Effector CD8-positive, alpha-beta T cell (primary cell): ENCODE measurements at places on chromosomes 1 and 21.

- DNase-seq: no peak
Observed at GRCh38 chr1:204558467-204558866, 42.3 kb downstream of the MDM4 start.

GRCh38 chr1:22184454-22184853 lies 41.6 kb upstream of the WNT4 start:
- no peak for DNase-seq

GRCh38 chr1:6989212-6990159 lies 204.2 kb downstream of the CAMTA1 start:
- DNase-seq: no peak

- DNase-seq: no peak
Observed at GRCh38 chr1:10519016-10519417, 44.3 kb downstream of the PEX14 start.

DNA sequence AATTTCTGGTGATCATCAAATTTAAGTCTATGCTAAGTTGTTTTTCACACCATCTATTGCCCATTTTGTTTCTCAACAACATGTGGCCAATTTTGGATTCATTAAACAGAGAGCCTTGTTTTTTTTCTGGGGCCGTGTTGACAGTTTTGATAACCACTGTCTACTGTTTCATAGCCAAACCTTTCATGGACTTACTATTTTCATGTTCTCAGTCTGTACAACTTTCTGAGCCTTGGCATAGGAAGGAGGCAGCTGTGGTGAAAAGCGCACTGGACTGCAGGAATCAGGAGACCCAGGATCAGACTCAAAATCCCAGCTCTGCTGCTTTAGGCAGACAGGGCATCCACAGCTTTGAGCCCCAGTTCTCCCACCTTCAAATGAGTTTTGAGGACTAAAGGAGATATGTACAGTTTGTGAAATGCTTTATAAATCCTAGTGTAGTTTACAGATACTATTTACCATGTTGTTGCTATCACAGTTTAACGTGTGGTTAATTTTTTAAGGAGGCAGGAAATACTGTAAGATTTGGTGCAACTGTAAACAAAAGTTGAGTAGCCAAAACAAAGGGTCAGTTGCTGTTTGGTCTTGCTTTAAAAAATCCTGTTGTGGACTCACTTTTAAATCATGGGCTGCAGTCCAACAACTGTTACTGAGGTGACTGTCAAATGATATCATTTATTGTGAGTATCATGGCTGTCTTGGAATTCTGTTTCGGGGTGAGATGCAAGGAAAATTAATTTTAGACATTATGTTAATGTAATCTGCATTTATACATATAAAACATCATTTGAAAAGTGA lies 2.9 kb downstream of the MACO1 start:
- no peak for DNase-seq

DNA sequence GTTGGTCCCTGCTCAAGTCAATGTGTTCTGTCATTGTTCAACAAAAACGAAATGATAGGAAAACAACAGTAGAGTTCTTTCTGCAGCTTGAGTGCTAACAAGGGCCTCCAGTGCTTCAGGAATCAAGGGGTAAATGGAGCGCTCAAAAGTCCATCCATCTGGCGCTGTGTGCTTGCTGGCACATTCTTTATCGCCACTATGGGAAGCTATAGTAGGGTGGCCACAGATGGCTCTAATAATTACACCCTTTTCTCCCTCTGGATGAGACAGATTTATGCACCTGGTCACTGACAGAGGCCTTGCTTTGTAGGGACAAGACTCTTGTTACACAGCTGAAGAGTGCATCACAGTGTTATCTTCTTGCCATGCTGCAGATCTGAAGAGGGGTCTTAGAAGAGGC lies 136.0 kb downstream of the GDAP2 start:
- DNase-seq: no peak

DNA sequence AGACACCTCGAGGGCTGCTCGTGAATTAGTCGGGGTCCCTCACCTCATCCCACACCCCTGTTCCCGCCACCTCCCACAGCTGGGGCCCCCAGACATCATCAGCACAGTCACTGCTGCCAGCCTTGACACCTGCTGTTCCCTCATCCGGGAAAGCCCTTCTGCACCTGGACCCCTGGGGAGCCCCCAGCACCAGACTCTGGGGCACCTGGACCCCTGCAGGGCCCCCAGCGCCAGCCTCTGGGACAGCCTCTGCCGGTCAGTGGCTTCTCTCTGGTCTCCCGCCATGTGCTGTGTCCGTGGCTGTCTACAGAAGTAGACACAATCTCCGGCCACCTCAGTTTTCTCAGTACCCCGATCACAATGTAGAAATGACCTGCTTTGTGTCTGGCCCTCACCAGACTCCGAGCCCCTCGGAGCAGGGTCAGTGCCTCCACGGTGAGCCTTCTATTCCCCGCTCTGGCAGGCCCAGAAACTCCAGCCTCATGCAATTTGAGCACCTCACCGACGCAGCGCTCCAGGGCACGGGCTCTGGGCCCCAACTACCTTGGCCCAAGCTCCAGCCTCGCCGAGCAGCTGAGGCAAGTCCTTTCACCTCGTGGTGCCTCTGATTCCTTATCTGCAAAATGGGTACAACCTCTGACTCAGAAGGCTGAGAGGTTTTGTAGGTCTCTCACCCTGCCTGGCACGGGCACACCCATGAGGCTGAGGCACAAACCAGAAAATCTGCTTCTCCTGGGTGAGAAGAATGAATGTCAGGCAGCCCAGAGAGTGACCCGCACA lies 84.7 kb downstream of the RIPK4 start:
- DNase-seq: no peak

DNA sequence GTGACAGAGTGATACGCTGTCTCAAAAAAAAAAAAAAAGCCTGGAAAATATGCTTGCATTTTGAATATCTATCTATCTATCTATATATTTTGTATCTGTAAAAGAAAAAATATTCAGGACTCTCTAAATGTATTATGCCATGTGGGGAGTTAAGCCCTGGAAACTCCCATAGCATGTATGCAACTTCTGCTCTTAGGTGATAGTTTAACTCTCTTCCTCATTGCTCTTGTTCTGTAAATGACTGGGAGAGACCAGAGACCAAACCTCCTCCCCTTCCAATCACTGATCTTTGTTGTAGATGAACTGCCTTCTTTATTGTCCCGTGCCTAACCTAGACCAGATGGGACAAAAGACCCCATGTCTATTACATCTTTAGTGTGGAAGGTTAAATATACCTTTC lies 37.6 kb upstream of the CAMTA1 start:
- DNase-seq: no peak

DNA sequence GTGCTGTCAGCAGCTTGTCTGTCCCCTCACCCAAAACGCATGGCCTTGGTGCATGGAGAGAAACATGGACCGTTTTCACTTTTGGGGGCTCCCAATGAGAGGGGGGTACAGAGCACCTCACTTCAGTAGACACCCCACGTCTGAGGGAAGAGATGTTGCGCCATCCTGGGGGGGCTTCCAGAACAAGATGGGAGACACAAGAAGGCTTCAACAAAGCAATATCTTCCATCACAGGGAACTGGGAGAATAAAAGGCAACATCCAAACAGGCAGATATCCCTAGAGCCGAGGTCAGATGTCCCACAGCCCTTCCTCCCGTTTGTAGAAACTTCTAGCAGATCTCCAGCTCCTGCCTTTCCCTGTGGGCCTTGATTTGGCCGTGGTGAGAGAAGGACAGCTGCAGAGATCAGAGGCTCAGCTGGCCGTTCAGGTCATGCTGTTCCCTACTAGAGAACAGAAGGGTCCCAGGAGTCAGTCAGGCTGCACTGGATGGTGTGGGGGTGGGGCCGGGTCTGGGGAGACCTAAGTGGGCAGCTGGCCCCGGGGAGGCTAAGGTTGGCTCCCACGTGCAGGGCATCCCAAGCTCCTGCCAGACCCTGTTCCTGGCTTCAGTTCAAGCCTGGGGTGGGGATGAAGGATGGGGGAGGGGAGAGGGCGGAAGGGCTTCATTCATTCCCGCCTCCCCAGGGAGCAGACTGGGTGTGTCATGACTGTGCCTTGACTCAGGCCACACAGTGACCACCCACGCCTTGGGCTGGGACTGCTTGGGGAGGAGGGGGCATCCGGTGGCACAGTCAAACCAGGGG lies 4.4 kb downstream of the PLOD1 start:
- DNase-seq: no peak

DNA sequence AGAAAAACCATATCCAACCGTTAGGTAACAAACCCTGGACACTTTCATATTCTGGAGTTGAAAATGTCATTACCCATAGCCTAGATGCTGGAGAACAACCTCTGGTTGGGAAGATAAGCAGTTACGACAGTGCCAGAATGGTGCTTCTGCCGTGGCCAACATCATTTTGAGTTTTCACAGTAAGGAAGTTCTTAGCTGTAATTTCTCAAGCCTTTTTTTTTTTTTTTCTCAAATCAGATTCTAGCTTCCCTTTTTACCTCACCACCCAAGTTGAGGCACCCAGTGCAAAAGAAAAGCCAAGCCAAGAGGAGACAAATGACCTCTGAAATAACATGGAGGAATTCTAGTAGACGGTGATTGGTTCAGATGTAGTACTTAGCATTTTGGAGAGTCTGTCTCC lies 21.8 kb downstream of the PPT1 start:
- DNase-seq: no peak

DNA sequence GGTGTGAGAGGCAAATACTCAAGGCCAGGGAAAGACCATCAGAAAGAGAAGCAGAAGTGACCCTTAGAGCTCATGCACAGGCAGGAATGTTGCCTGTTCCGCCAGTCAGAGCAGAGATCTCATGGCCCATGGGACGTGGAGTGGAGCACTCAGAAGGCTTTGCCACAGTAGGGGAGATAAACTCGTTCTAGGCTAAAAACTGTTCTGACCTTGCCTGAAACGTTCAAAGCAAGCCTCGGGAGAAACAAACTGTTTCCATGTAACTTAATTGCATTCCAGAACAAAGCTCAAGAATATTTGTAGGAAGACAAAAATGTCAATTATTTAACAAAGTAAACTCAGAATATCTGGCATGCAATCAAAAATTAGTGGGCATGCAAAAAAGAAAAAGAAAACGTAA lies 20.7 kb upstream of the SLC19A1 start:
- no peak for DNase-seq

GRCh38 chr1:77831976-77832711 lies 52.7 kb downstream of the MIGA1 start:
- no peak for DNase-seq

GRCh38 chr1:155522069-155522468 lies 40.5 kb downstream of the ASH1L start:
- no peak for DNase-seq

- no peak for DNase-seq
Observed at GRCh38 chr1:203477748-203478147, 2.1 kb downstream of the PRELP start.

- no peak for DNase-seq
Observed at GRCh38 chr1:234250747-234251146, 122.5 kb upstream of the COA6 start.

GRCh38 chr1:96968983-96969382 lies 247.4 kb downstream of the PTBP2 start:
- no peak for DNase-seq

DNA sequence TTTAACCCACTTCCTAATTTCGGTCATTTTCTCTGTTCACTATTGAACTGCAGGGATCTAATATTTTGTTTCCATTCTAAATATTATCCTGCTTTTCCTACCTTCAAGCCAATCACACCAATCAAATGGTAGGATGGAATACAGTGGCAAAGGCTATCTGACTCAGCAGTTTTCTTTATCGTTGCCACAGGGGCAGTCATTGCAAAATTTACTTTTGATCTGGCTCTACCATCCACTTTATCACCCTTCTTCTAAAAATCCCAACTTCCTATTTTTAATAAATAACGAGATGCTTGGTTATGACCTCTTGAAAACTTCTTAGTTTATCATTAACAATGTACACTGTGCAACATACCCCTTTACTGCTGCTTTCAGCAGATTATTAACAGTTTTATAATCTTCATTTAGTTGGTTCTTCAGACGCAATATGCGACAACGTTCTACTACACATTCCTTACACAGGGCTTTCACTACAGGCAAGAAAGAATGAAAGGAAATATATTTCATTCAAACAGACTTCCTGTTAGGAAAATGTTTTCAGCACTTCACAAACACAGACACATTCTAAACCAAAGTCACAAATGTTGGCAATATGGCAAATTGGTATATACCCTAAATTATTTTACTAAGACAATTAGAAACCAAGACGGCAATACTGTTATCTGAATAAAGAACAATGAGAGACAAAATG lies 52.3 kb upstream of the RAP1GAP start:
- no peak for DNase-seq

DNA sequence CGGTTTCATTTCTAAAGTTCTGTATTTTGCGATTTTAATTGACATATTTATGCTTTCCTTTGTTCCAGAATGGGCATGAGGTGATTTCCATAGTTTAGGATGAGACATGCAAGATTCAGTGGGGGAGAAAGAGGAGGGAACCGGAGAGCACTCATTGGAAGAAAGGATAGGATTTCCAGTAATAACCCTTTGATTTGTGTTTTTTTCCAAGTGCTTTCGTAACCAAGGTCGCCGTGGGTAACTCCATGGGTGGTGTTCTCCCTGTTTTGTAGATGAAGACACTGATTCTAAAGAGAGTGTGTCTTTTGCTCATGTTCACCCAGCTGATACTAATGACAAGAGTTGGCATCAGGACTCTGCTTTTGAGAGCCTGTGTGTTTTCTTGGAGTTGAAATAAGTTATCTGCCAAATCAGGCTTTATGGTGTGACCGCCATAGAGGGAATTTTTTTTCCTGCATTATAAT lies 170.1 kb downstream of the DHRS3 start:
- no peak for DNase-seq

- no peak for DNase-seq
Observed at GRCh38 chr1:31642366-31642765, 2.3 kb downstream of the PEF1 start.

DNA sequence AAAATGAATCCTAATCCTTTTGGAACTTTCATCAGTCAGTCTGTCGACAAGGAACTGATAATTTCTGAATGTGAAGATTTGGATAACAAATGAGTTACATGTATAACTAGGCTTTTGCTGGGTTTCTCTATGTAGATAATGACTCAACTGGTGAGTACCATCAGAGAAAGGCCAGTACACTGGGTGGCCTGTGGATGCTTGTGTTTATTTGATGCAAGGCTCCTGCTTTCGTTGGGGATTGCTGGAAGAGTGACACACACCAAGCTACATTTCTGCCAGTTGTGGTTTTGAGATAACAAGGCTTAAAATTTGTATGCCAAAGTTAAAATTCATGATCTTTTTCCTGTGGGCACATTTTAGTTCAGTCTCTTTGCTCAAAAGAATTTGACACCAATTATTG lies 115.7 kb upstream of the UBE2U start:
- DNase-seq: no peak

- DNase-seq: no peak
Observed at GRCh38 chr1:207787776-207788175, 35.9 kb downstream of the CD46 start.

- no peak for DNase-seq
Observed at GRCh38 chr1:117582451-117582850, 23.4 kb upstream of the TENT5C start.
